GM12891 (cell line): ENCODE measurements at places on chromosomes 6 and 20.

DNA sequence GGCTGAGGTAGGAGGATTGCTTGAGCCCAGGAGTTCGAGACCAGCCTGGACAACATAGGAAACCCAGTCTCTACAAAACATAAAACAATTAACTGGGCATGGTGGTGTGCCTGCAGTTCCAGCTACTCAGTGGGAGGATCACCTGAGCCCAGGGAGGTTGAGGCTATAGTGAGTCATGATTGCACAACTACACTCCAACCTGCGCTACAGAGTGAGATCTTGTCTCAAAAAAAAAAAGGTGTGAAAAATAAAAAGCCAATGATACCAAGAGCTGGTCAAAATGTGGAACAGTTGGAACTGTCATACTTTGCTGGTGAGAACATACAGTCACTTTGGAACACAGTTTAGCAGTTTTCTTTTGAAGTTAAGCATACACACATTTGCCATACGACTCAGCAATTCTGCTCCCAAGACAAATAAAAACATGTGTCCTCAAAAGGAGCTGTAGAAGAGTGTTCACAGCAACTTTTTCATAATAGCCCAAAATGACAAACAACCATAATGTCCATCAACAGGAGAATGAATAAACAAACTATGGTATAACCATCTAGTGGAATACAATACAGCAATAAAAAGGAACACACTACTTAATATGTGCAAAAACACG is 21.6 kb upstream of the FKBP5 start:
- DNase-seq = no peak

DNA sequence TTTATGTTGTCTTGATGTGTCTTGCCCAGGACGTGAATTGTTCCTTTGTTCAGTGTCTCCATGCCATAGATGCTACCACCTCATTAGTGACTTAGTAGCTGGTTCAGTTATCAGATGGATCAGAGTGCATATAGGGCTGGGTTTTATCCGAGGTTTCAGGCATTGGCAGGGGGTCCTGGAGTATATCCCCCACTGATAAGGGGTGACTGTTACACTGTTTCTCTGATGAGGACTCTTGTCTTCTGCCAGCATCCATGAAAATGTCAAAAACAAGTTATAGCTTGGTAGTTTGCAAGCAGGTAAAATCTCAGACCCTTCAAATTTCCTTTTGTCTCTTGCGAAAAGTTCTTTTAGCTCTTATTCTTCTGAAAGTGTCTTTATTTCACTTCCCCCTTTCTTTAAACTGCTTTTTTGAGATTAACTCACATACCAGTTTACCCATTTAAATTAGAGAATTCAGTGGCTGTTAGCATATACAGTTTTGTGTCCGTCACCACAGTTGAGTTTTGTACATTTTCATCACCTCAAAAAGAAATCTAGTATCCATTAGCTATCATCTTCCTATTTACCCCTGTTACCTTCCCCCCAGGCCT is 109.2 kb downstream of the CDYL start:
- no peak for DNase-seq

- DNase-seq = no peak
Observed at GRCh38 chr20:7257692-7258466, 490.4 kb downstream of the BMP2 start.

GRCh38 chr6:72250664-72251063 is 364.3 kb downstream of the RIMS1 start:
- DNase-seq = no peak

DNA sequence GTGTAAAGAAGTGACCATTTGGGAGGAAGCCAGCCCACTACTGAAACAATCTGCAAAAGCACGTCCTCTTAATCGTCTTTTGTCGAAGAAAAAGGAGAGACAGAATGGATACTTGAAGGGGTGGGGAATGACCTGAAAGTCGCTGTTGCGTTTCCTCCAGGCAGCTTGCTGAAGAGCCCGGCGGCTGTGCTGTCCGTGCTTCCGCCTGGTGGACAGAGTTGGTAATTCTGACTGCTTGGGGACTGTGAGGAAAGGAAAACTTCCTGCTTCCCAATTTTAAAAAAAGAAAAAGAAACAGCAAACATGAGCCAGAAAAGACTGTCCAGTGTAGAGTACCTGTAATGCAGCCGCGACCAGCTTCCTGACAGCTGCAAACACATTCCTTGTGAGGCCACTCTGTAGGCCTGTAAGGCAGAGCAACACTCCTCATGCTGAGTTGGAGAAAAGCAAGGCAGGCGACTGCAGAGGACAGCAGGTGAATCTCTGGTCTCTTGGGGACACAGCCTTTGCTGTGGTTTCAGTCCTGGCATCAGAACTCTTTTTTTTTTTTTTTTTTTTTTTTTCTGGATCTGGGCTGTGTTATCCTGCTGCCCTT is 251.1 kb upstream of the TBX18 start:
- DNase-seq = no peak

GRCh38 chr6:10561611-10562199 is 40.6 kb downstream of the GCNT2 start:
- DNase-seq = no peak

- DNase-seq = no peak
Observed at GRCh38 chr20:52974179-52974594, 2.0 kb downstream of the TSHZ2 start.

DNA sequence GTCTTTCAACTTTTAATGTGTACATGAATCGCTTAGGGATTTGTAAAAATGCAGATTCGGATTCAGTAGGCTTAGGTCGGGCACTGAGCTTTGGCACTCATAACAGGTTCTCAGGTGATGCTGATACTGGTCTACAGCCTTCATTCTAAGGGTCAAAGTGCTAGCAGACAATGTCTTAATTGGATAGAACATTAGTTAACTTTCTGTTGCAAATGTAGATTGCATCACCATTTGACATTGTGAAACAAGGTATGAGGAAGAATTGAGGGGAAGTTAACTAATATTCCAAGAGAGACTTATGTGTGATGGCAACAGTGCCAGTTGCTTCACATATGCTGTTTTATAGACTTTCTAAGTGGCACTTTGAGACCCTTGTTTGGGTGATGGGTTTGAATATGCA is 86.9 kb downstream of the MLIP start:
- DNase-seq = no peak

DNA sequence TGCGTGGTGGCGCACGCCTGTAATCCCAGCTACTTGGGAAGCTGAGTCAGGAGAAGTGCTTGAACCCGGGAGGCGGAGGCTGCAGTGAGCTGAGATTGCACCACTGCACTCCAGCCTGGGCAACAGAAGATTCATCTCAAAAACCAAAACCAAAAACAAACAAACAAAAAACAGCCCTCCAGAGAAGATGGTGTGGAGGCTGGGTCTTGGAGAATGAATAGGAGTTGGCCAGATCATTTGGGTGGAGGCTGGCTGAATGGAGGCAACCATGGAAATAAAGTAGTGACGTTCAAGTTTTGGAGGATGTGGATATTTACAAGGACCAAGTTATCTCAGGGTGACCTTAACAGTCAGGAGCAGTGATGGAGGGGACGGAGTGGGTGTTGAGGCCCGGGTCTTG is 24.7 kb downstream of the HIVEP1 start:
- no peak for DNase-seq

GRCh38 chr6:3650959-3651697 is 100.4 kb downstream of the PXDC1 start:
- no peak for DNase-seq

- no peak for DNase-seq
Observed at GRCh38 chr6:56552187-56553130, 90.2 kb downstream of the DST start.

DNA sequence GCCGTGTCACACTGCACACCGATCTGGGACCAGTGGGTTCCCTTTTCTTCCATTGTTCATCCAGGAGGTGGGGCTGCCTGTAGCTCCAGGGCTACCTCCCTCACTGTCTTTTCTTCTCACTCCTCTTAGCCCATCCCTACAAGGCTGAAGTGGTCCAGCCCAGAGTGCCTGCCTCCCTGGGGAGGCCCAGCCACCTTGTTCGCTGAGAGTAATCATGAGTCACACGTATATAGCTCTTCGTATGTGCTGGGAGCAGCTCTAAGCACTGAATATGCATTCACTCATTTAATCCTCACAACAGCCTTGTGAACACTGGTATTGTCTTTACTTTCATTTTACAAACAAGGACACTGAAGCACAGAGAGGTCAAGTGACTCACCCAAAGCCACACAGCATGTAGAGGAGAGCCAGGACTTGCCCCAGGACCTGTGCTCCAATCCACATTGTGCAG is 14.7 kb upstream of the CCDC167 start:
- no peak for DNase-seq

- DNase-seq = no peak
Observed at GRCh38 chr6:37904590-37904989, 85.1 kb downstream of the ZFAND3 start.

DNA sequence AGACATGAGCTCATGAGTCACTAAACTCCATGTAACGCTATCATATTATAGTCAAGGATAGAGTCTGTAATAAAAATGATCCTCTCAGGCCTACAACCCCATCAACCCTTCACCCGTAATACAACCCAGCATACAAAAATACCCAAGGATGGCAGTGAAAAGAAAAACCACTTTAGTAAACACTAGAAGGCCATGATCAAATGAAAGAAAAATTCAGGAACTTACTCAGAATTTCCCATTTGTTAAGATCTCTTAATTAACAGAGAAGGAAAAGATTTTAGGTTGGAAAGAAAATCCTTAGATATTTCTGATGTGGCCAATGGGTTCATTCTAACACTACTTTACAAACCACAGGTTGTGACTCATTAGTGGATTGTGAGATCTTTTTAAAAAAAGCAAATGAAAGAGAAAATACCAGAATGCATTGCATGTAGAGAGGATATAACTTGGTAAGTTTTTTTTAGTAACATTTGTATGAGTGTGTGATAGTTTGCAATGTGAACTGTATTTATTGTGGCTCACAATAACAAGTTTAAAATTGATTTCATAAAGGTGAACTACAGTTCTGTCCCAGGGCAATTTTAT is 8.0 kb upstream of the UBE2J1 start:
- DNase-seq = no peak

- no peak for DNase-seq
Observed at GRCh38 chr6:13288481-13288880, 39.9 kb downstream of the TBC1D7 start.
